ENCODE measurements at places on chromosomes 6 and 20.

DNA sequence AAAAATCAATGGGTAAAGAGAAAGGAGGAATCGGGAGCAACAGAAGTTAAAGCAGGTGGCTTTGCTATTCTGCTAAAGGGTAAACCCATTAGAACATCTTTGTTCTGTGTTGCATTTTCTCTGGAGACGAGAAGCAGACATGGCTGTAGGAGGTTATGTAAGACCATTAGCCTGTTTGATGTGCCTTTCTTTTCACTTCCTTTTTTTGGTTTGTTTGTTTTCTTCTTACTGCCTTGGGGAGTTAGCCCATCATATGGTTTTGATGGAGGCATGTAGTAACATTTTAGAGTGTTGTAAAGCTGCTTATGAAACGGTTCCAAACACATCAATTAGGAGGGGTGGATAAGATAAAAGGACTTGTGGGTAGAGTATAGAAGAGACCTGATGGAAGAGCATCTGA is 131.0 kb downstream of the DOK5 start:
- no peak for DNase-seq

DNA sequence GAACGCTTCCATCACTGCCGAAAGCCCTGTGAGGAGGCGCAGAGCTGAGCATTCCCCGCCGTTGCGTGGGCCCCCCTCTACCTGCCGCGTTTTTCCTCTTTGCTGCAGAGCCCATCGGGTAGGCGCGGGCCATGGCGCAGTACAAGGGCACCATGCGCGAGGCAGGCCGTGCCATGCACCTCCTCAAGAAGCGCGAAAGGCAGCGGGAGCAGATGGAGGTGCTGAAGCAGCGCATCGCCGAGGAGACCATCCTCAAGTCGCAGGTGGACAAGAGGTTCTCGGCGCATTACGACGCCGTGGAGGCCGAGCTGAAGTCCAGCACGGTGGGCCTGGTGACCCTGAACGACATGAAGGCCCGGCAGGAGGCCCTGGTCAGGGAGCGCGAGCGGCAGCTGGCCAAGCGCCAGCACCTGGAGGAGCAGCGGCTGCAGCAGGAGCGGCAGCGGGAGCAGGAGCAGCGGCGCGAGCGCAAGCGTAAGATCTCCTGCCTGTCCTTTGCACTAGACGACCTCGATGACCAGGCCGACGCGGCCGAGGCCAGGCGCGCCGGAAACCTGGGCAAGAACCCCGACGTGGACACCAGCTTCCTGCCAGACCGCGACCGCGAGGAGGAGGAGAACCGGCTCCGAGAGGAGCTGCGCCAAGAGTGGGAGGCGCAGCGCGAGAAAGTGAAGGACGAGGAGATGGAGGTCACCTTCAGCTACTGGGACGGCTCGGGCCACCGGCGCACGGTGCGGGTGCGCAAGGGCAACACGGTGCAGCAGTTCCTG is 693 bp downstream of the FAM50B start:
- no peak for DNase-seq

DNA sequence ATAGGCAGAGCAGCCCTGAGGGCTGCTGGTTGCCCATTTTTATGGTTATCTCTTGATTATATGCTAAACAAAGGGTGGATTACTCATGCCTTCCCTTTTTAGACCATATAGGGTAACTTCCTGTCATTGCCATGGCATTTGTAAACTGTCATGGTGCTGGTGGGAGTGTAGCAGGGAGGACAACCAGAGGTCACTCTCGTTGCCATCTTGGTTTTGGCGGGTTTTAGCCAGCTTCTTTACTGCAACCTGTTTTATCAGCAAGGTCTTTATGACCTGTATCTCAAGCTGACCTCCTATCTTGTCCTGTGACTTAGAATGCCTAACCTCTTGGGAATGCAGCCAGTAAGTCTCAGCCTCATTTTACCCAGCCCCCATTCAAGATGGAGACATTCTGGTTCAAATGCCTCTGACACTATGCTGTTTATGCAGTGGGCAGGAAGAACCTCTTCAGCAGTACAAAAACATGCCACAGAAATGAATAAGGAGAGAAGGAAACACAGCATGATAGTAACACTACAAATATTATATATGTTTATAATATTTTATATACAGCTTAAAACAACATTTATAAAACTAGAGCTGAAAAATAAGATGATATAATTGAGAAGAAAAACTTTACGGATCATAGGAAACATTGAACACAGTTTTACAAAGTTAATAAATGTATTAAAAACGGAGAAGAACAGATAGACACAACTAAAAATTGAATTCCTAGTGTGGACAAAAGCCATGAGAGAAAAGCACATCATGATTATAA is 58.9 kb upstream of the SAMD5 start:
- DNase-seq, result no peak

- DNase-seq, result no peak
These were observed 454.7 kb downstream of the TFAP2B start for GRCh38 chr6:51273228-51273961.

DNA sequence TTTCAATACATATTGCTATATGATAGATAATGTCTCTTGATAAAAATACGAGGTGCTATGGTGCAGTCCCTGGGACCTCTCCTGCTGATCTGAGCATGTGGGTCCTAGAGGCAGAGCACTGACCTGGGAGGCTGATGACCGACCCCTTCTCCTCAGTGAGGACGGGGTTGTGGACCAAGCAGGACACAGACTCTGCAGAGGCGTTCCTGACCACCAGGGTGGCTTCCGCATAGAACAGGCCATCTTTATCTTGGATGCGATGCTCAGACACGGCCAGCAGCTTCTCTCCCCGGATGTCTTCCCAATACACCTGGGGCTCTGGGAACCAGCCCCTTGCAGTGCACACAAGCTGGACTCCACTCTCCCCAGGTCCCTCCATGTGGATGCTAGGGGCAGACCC is 4.2 kb downstream of the BTNL2 start:
- DNase-seq, result no peak

DNA sequence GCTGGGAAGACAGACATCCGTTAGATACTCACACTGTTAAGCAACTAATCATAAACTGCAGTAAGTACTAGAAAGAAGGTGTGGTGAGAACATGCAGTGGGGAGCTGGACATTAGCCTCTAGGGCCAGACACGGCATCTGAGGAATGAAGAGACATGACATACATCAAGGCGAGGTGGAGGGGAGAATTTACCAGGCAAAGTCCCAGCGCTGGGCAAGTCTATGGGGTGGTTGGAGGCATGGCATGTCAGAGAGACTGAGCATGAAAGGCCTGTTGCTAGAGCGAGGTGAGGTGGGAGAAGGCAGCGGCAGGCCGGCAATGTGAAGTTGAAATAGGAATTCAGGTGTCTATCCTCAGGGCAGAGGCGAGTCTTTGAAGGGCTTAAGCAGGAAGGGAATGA is 31.8 kb downstream of the SLC24A3 start:
- DNase-seq, result no peak

- DNase-seq, result peak; percentile 42
These were observed 42.7 kb upstream of the GCNT2 start for GRCh38 chr6:10478187-10479040.

- no peak for DNase-seq
These were observed 53.2 kb upstream of the NFATC2 start for GRCh38 chr20:51595744-51596143.

GRCh38 chr20:61596687-61597330 is 344.7 kb downstream of the CDH4 start:
- no peak for DNase-seq

- no peak for DNase-seq
These were observed 11.0 kb upstream of the ARMC12 start for GRCh38 chr6:35725721-35726438.

- DNase-seq, result no peak
These were observed 19.5 kb downstream of the CPXM1 start for GRCh38 chr20:2780948-2781347.

GRCh38 chr20:25047766-25048165 is 10.2 kb downstream of the ACSS1 start:
- no peak for DNase-seq

DNA sequence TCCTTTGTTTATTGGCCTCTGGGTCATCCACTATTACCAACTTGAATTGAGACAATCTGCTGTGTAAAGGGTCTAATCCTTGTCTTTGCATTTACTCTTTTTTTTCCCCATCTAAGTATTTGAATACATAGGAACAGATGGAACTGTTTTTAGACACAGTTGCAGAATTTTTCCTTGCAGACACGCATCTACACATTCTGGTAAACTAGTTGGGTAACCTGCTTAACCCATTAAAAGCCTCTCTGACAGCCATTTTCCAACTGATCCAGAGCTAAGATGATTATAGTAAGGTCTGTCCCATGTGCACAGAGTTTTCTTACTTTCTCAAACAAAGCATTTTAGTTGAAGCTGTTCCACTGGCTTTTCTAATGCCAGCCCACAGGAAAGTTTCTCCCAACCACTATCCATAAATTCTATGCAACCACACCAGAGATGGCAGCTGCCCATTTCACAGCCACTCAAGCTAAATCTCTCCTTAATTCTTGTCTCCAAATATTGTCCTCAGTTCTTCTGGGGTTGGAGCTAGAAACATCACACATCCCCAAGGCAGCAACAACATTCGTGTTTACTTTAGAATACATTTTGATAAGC is 492.1 kb downstream of the MAFB start:
- no peak for DNase-seq

DNA sequence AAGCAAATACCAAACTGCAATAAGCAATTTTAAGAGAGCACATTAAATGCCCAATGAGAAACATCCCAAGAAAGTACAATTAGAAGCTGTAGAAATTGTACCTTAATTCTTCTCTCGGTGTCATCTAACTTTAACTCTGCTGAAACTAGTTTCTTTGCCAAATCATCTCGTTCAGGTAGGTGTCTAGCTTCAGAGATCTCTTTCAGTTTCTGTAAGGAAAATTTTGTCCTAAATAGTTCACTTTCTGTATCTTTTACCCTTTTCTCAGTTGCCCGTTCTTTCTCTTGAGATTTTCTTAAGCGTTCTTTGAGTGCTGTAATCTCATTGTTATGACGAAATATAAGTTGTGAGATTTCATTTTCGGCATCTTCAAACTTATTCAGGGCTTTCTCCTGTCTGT is 24.1 kb downstream of the LCA5 start:
- DNase-seq, result no peak

DNA sequence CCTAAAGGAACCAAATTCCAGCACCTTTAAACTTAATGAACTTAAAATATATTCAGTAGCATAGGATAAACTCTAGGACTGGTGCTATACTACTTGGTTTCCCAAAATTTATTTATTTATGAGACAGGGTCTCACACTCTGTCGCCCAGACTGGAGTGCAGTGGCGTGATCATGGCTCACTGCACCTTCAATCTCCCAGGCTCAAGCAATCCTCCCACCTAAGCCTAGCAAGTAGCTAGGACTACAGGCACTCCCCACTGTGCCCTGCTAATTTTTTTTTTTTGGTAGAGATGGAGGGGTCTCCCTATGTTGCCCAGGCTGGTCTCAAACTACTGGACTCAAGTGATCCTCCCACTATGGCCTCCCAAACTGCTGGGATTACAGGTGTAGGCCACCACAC is 21.4 kb downstream of the EIF2S2 start:
- DNase-seq, result no peak

- DNase-seq, result no peak
These were observed 168.2 kb upstream of the SSTR4 start for GRCh38 chr20:22866812-22867341.

DNA sequence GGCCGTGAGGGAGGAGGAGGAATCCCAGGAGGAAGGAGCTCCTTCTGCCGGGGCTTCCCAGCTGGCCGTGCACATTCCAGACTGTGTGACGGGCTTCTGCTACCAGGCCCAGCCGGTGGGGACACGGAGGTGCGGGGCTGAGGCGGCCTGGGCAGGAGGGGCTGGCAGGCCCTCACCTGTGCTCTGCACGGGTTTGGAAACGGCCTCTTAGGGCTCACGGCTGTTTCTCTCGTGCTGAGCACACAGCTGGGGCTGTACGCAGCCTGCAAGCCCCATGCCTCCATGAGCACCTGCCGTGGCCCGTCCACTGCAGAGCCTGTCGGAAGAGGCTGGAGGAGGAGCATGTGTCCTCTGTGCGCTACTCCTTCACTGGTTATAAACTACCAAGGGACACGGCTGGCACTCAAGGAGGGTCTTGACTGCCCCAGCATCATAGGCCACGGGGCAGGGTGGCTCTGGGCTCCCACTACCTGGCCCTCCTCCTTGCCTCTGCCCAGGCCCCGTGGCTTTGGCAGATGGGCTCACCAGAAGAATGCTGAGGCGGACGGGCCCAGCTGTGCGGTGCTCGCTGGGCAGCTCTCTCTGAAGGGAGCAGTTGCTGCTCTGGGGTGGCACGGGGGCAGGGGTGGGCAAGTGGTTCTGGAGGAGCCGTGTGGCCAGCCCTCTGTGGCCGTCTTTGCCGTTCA is 15.8 kb downstream of the NPEPL1 start:
- DNase-seq, result no peak

- no peak for DNase-seq
These were observed 358.9 kb upstream of the ARID1B start for GRCh38 chr6:156418253-156418652.
